Left cardiac atrium (tissue), 4 donors: ENCODE measurements at places on chromosomes 5 and 9. TPM values are rescaled to one million over a fixed set of nuclear protein-coding genes. Genes with fewer than 3 reads are reported as not detected.

The NR5A1 gene
- not detected for total RNA-seq

- DNase-seq, result peak; percentile 57
Measured at GRCh38 chr5:180670586-180671359, 21.4 kb upstream of the FLT4 start.

The NEURL1B gene
- total RNA-seq, result 20.6 TPM

GRCh38 chr9:88657893-88658292 lies 122.9 kb downstream of the NXNL2 start:
- no peak for DNase-seq

DNA sequence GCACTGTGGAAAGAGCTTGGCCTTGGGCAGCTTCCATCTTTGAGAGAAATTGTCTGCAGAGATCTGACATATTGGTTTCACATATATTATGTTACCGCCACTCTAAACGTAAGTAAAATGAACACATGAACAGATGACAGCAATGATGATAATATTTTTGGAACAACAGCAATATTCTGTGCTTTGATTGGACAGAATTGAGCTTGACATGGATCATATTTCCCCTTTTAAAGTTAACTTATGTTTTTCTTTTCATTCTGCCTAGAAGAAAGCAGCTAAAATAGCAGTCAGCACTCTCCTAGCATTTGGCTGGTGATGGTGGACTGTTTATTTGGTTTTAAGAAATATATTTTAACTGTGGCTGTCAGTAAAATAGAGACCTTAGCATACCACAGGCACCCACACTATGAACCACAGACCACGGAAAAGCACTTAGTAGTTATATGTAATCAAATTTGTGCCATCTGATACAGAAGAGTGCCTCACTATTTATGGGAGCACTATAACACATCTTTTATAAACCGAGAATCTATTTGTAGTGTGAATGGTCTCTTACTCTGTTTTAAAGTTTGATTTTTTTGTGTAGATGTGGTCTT lies 1.8 kb upstream of the CFAP95 start:
- no peak for DNase-seq

DNA sequence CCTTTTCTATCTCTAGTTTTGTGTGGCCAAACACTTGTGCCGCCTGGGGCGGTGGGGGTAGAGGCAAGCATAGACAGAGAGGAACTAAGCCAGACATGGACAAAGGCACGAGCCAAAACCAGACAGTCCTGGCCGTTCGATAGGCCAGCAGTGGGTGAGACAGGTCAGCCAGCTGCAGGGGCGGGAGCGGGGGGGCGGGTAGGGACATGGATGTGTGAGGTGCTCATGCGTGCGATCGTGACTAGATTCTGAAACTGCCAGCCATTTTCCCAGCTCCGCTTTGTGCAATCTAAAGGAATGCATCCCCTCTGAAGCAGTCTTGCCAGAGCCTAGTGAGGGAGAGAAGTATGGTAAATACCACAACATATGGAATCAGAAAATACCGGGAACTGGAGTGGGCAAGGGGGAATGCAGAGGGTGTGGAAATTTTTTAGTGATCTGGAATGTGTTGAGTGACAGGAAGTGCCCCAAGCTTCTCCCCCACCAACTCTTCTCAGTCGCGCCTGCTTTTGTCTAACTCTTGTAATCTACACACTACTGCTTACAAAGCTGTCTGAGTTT lies 111.9 kb downstream of the NR6A1 start:
- peak; percentile 80 for DNase-seq

- DNase-seq, result peak; percentile 78
Measured at GRCh38 chr9:131276094-131276888, at the start of gene FAM78A. FAM78A (minus strand) TSS chr9:131276510; CDS start chr9:131276179, 331 bp downstream.

GRCh38 chr9:134205672-134206310 lies 41.4 kb upstream of the RNU6ATAC start:
- peak; percentile 83 for DNase-seq

The ARL14EPL gene
- not detected for total RNA-seq

The HMCN2 gene
- total RNA-seq, result 6.0 TPM

DNA sequence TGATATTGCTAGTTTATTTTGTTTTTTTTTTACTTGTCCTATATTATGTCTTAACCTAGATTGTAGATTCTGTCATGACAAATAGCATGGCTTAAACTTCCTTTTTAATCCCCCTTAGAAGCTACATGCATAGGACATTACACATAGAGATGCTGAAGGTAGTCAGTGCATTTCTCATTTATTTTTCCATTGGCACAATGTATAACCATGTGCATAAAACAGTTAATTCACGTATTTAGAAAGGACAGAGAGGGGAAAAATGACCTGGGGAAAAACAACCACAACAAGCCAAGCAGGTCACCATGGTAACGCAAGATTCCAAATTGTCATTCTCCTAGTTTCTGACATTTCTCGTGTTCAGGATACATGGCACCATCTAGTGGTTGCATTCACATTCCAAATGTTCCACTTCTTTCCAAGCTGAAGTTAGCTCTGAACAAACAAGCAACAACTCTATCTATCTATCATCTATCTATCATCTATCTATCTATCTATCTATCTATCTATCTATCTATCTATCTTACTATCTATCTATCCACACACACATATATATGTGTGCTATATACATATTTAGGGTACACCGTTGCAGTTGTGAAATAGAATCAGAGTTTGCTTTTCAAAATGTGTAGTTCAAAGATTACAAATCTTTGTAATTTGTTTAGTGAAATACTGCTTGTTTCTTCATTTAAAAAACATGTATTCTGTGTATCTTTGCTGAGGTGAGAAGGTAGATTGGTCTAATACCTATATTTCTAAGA lies 487.2 kb upstream of the ST8SIA4 start:
- DNase-seq, result no peak

The SLC36A3 gene
- not detected for total RNA-seq

DNA sequence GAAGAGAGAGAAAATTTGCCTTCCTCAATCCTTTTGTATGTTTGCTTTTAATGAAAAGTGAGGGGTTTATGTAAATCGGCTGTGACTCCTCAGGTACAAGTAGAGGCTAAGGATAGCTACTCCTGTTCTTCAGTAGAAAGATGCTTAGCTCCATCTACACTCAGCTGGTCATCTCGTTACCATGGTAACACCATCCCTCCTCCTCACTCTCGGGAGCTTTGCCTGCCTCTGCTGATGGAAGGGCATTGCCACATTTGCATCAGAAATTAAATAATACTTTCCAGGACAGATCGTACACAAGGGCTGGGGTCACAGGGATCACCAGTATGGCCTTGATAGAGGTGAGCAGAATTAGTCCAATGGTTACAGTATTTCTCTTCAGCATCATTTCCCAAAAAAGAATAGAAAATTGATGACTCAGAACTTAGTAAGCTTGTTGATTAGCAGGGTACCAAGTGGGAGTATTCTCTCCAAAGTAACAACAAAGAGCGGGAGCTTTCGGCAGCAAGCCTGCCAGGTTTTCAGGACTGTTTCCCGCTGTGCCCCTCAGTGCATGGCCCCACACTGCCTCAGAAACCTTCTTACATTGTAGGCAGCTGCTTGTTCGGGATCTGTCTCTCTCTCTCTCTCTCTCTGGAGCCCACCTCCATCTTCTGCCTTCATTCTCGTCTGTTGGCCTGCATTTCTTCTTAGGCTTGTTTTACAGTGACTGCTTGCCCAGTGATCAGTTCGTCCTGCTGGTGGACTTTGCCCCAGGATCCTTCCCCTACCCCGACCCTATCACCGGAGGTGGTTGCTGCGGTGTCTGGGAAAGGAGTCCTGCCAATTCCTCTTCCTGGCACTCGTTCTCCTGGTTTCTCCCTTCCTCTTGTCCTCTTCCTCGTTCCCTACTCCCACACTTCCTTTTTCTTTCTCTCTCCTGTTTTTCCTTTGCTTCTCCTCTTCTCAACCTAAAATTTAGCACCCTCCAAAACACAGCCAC lies 51.9 kb upstream of the SNAPC3 start:
- no peak for DNase-seq

- DNase-seq, result peak; percentile 13
Measured at GRCh38 chr5:150598006-150598405, 42.5 kb upstream of the SYNPO start.

GRCh38 chr5:158511454-158511853 lies 588.3 kb downstream of the EBF1 start:
- no peak for DNase-seq

The TTC23L gene
- total RNA-seq, result not detected

DNA sequence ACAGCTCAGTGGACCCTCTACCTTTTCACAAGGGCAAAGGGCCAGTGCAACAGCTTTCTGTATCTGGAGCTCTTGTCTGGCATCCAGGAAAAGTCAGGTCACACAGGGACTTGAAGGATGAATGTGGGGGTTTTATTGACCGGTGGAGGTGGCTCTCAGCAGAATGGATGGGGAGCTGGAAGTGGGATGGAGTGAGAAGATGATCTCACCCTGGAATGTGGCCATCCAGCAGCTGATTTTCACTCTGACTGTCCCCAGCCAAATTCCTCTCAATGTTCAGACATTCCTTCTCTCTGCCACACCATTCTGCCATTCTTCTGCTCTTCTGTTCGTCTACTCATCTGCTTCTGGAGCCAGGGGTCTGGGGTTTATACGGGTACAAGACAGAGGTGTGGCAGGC lies 1119.9 kb downstream of the TAF11L14 start:
- no peak for DNase-seq

DNA sequence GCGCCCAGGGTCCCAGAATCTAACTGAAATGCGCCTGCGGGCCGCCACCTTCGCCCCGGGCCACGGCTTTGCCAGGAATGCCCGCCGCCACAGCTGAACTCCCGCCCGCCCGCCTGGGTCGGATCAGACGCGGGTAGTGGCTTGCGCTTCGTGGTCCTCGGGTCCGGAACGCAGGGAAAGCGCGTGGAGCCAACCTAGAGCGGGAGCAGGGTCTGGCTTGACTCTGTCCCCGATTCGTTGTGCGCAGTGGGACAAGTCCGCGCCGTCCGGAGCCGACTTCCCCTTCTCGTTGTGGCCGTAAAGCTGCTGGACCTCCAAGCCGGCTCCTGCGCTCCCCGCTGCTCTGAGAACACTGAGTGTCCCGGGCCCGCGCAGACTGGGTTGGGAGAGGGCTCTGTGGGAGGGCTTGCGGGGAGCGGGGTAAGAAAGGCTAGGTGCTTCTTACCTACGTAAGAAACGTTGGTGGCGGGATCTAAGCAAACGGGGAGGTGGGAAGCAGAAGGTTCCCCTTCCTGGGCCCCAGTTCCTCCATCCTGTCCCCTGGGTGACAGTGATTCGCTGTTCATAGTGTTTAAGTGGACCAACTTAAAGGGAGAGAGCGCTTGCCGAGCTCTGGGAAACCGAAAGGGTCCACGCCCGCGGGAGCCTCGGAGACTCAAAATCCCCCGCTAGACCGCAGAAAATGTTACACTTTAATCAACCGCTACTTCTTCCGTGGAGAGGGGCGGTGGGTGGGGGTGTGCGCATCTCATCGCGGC lies 4.4 kb upstream of the FOXE1 start:
- DNase-seq, result no peak

- no peak for DNase-seq
Measured at GRCh38 chr9:85155352-85155751, 485.8 kb downstream of the NTRK2 start.

GRCh38 chr5:143055596-143056338 lies 285.6 kb downstream of the ARHGAP26 start:
- no peak for DNase-seq

The APBA1 gene
- total RNA-seq, result 8.4 TPM

DNA sequence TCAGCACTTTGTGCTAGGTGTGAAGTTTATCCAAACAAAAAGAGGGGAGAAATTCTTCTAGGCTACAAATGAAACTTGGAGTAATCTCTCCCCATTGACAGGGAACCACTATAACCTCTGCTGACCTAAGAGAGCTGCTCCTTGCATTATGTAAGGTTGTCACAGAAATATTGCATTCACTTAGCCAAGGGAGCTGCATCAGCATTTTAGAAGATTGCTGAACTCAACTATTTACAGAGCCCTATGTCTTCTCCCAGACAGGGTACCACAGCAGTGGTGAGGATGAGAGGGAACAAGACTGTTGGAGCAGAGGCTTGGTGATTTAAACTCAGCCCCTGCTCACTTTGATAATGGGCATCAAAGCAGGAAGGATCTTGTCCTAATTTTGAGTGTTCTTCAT lies 362.0 kb downstream of the TMEM38B start:
- DNase-seq, result no peak

DNA sequence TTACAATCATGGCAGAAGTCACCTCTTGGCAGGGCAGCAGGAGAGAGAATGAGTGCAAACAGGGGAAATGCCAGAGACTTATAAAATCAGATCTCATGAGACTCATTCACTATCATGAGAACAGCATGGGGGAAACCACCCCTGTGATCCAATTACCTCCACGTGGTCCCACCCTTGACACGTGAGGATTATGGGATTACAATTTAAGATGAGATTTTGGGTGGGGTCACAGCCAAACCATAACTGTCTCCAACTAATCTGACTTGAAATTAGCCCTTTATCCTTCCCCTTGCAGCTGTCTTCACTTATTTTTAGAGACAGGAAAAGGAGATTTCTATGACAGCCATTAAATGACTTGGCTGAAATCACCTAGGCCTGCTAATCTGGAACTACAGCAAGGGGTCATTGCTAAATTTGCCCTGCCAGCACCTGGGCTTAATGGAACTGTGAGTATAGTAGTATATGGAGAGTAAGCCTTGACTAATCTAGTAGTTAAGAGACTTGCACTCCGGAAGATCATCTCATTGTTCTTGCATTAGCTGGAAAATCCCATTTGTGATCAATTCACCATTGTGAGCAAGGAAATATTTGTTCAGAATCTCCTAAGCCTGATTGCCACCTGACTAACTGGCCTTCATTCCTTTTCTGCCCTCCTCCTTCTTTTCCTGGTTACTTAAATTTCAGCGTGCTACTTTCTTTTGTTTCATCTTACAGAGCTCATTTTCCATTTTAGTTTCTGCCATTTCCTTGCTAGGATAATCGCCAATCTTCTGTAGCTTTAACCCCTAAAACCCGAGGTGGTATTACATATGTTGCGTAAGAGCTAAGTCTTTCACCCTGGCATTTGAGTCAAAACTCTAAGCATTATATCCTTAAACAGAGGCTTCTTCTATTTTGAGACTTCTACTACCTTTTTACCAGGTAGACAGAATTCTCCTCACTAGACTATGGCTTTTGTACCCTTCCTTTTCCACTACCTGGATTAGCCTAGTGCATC lies 65.3 kb upstream of the RUSC2 start:
- DNase-seq, result no peak

DNA sequence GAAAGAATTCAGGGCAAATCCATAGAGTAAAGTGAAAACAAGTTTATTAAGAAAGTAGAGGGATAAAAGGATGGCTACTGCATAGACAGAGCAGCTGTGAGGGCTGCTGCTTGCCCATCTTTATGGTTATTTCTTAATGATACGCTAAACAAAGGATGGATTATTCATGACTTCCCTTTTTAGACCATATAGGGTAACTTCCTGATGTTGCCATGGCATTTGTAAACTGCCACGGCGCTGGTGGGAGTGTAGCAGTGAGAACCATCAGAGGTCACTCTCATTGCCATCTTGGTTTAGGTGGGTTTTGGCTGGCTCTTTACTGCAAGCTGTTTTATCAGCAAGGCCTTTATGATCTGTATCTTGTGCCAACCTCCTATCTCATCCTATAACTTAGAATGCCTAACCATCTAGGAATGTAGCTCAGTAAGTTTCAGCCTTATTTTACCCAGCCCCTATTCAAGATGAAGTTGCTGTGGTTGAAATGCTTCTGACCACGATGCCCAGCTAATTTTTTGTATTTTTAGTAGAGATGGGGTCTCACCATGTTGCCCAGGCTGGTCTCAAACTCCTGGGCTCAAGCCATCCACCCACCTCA lies 42.1 kb downstream of the RFK start:
- no peak for DNase-seq

The PCDHB15 gene
- 5.7 TPM for total RNA-seq
